ENCODE measurements at places on chromosomes 7 and 10.

DNA sequence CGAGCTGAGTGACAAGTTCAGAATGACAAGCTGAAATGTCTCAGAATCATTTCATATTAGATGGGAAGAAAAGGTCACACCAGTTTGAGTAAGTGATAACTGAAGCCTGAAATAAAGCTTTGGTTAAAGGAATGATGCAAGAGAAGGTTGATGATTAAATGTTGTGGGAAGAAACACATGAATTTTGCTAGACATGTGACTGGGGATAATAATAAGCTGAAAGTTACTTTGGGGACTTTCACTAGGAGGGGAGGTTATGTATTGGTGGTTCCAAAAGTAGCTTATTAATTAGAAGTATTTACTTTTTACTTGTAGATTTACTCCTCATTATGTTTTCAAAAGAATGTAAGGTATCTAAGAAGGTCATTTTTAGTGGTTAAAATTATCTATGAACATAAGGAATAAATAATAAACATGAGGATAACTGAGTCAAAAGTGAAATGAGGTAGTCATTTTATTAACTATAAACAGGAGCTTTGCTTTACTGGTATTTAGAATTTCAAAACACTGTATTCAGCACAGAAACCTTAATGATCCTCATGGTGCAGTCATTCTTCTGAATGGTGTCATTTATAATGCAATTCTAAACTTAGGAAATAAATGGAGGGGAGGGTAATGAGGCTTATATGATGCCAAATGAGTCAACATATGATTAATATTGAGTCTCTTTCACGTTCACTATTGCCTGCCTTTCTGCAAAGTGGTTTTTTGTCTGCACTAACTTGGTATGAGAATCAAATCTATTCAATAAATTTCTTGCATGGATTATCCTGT lies 63.7 kb downstream of the PRKG1 start:
- no peak for DNase-seq

DNA sequence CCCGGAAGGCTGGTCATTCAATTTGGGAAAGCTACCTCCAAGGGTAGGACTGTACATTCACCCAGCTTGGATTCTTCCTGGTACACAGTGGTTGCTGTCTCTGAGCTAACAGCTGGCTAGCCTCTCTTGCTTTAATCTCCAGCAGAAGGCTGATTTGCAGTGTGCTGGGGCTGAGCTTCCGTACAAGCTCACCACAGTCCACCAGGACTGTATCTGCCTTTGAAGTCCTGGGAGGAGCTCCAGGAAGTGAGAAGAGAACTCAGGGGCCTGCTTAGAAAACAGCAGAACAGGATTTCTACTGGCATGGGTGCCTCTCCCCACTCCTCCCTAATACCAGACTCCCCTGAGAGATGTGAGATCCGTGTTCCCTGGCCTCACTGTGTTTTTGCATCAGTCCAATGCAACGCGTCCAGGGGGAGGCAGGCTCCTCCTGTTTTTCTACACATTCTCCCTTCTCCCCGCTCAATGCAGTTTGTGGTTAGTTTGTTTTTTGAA lies 6.6 kb downstream of the AFAP1L2 start:
- DNase-seq: no peak

DNA sequence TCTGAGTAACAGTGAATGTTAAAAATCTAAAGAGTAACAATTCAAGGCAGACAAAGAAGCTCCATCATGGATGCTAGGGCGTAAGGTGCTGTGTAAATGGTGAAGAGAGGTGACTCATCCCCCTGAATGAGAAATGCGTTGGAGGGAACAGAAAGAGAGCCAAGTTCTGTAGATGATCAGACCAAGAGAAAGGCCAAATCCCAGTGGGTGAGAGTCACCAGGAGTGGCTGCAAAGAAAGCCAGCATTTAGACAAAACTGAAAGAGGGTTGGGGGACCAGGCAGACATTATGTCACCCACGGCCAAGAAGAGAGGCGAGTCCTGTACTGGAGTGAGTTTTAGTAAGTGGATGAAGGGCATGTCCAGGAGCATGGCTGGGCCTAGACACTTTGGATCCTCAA lies 153.1 kb downstream of the TRIL start:
- DNase-seq: no peak

DNA sequence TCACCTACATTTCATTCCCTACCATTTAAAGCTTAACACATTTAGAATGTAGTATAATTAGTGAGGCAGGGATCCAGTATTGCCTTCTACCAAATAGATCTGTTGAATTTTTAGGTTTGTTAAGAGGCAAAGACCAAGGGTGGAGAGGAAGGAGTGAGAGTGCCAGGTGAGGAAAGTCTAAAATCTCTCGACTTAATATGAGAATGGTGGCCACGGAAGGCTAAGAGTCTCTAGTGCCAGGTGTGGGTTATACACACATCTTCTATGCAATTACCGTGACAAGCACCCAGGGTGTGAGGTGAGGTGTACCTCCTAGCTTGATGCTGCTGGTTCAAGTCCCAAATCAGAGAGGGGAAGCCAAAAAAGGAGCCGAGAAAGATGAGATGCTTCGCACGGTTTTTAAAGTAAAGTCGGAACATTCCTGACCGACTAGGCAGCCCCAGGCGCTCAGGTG lies 439 bp downstream of the IQUB start:
- DNase-seq: peak; percentile 15

DNA sequence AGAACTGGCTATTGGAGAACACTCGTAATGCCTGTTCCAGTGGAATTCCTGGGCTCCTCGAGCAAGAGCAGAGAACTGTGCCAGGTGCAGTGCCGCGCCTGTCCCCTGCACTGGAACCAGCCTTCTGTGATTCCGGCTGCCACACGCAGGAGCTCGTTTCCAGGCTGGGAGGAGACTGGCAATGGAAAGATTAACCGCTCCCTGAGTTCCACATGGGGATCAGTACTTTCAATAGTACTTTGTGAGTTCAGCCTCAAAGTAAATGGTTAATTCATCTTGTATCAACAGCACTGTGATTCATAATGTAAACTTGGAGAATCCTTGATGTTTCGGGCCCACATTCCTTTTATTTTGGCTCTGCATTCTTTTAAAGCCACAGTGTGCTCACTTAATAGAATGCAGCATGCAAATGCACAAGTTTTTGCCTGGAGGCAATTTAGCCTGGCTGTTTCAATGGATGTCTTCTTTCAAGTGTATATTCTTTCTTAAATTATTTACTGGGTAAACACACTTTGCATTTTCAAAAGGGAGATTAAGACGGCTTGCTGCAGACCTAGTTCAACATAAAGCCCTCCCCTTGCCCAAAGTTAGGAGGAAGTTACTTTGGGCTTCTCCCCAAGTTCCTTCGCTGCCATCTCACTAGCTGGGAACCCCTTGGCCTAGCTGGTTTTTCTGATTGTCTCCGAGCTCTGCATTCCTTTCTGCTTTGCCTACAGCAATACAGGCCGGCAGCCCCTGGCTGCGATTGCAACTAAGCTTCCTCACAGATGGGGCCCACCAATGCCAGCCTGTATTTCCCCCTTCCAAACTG lies 138.1 kb upstream of the TCF7L2 start:
- DNase-seq: no peak

DNA sequence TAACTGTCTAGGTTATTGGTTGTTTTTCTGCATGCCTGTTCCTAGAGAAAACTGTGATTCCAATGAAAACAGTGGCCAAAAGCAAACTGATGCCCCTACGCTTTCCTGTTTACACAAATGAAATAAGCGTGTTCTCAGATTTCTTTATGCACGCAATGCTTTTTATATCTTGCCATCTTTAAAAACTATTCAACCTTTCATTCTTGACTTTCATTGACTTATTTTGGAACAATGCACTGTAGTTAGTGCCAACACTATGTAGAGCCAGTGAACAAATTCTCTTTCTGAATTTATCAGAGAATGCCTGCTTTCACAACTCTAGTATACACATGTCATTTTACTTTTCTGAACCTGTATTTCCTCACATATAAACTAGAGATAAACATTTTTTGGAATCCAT lies 86.6 kb downstream of the CABCOCO1 start:
- DNase-seq: no peak

DNA sequence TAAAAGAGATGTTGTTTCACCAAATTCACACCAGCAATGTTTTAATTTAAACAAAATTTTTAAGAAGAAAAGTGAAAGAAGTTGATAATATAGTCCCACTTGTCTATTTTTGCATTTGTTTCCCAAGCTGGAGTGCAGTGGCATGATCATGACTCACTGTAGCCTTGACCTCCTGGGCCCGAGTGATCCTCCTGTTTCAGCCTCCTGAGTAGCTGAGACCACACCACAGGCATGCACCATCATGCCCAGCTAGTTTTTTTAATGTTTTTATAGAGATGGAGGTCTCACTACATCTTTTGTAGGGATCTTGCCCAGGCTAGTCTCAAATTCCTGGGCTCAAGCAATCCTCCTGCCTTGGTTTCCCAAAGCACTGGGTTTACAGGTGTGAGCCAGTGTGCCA lies 14.1 kb upstream of the NDUFA5 start:
- DNase-seq: no peak

DNA sequence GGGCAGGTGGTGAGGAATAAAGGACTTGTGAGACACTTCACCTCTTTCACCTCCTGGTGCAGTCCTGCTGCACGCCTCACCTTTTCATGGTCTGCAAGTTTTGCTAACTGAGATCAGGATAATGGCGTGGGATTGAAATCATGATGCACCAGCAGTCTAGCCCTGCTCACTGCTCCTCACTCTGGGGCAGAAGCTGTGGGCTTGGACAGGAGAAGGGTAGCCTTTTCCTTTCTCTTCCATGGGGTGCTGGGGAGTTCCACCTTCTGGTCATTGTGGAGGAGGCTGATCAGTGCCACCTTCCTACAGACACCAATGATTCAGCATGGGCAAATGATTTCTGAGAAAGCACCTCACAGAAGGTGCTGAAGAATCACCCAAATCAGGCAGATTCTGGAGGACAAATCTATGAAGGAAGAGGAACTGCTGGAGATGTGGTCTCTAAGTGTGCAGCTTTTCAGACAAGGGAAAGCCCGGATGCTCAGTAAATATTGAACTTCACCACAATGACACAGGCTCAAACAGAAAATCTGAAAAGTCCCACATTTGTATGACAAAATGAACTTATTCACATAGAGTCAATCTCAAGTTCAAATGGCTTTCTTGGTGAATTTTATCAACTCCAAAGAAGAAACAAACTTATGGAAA lies 19.7 kb downstream of the MBL2 start:
- no peak for DNase-seq

- no peak for DNase-seq
Observed at GRCh38 chr7:45582868-45583277, 8.7 kb downstream of the ADCY1 start.

DNA sequence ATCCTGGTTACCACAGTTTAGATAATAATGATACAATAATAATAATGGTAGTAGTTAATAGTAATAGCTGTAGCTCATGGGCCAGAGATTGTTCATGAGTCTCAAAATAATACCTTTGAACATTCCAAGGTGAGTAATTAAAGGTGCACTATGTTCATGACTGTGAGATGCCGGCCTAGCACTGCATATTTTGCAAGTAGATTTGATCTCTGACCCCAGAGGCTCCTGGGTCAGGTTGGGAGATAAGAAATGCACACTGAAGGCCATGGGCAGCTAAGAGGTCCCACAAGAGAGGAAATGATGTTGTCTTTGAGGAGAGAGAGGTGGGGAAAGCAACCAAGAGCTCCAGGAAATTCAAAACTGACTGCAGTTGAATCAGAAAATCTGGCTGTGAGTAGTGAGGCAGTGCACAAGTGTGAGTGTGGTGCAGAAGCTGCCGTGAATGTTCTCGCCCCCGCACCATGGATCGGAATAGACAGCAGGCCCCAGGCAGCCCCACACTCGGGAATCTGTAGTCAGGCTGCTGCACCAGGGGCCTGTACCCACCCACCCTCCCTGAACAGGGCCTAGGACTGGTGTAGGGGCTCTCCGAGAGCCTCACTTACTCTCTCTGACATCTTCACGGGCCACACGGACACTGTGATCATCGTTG lies 11.9 kb downstream of the CPXM2 start:
- no peak for DNase-seq

- DNase-seq: no peak
Observed at GRCh38 chr7:123872908-123873307, 27.9 kb downstream of the HYAL4 start.

DNA sequence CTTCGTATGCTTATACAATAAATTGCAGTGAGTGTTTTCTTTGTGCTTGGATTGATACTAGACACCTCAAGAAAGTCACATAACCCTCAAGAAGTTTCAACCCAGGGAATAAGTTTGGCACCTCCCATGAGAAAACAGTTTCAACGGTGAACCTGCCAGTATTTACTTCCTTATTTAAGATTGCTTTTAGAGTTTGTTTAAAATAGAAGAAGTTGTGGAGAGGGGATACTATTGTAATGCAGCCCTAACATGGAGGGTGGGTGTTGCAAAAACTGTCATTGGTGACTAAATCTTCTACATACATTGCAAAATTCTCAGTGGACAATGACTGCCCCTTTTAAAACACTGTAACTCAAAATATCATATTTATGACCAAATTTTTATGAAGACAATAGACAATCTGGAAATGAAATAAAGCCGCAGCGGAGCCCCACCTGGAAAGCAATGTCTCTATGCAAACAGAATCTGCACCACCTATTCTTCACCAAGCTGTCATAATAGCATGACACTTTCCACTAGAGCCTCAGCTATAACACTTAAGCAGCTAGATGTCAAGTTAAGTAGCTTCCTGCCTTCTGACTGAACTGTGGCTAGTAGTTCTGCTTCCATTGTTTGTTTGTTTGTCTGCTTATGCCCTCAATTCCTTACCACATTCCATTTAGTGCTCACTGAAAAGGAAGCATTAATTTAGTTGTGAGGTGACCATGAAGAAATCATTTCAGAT lies 98.2 kb downstream of the MDFIC start:
- no peak for DNase-seq

GRCh38 chr7:14341200-14341775 lies 351.8 kb upstream of the ETV1 start:
- no peak for DNase-seq

- DNase-seq: peak; percentile 39
Observed at GRCh38 chr10:23341004-23341403, 3.6 kb downstream of the C10orf67 start.

DNA sequence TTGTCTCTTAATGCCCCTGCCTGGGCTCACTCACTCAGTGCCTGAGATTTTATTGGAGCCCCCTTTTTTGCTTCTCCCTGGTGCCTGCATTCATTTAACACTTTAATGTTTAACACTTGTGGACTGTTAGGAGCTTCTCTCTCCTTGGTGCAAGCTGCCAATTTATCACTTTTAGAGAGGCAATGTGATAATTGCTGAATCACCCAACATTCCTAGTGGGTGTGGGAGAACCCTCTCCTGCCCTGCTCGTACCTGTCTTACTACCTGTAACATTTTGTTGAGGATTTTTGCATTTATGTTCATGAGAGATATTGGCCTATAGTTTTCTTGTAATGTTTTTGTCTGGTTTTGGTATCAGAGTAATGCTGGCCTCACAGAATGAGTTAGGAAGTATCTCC lies 13.2 kb downstream of the STAM start:
- DNase-seq: no peak

- DNase-seq: no peak
Observed at GRCh38 chr10:93342366-93342765, 139.8 kb downstream of the MYOF start.

GRCh38 chr7:135403302-135403701 lies 106.6 kb downstream of the CNOT4 start:
- no peak for DNase-seq

GRCh38 chr7:143042790-143043271 lies 9.3 kb upstream of the OR6V1 start:
- DNase-seq: no peak

GRCh38 chr10:18140149-18140956 lies at the start of gene CACNB2:
TSS of gene CACNB2 (plus strand) at chr10:18140424.
- no peak for DNase-seq

GRCh38 chr10:117534321-117535297 lies 7.9 kb upstream of the EMX2 start:
- DNase-seq: no peak

- DNase-seq: peak; percentile 92
Observed at GRCh38 chr10:102673819-102674511, 29.7 kb downstream of the TRIM8 start.

GRCh38 chr7:84092207-84092606 lies 102.4 kb downstream of the SEMA3A start:
- no peak for DNase-seq

All from CD4-positive, alpha-beta T cell (primary cell).